ENCODE measurements at places on chromosomes 7 and 10.

DNA sequence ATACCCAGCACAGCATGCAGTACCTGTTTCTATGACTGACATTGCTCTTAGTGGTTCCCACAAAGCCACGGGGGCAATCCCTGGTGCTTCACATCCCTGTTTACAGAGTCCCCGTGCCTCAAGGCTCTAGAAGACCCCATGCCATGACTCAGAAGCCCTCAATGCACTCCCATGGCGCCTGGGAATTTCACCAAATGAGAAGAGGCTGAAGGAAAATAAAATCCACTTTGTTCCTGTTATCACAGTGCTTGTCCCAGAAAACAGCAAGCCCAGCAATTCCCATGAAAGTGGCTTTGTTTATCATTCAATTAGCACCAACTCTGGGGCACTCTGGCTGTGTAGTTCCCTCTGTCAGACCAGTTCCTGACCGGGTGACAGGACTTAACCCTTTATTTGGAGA lies 268.3 kb downstream of the TNS3 start:
- DNase-seq, result no peak

GRCh38 chr7:68408873-68409272 lies 1189.4 kb upstream of the AUTS2 start:
- no peak for DNase-seq

DNA sequence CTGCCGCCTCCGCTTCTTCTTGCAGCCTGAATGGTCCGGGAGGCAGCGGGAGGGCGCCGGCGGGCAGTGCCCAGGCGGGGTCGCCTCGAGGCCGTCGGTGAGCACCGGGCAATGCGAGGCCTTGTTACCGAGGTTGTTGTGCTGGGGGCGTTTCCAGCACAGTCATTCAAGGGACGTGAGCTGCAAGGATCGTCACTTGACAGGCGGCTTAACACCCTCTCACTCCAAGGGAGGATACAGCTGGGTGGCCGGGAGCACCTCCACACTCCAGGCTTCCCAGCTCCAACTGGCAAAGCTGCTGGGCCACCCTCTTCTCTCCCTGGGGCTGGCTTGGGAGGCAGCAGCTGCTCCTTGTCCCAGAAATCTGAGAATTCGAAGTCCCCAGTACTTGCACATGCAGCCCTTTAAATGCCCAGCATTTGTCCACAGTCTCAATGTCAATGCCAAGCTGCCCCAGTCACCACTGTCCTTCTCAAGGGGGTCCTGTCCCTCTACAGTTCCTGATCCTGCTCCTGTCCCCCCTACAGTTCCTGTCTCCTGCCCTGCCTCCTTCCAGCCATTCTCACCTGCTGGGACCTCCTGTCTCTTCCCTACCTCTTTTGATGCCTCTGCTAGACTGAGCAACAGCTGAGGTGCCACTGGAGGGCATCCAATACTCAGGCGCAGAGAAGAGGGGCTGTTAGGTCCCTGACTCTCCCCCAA lies 4.4 kb upstream of the HOXA11 start:
- DNase-seq, result no peak

DNA sequence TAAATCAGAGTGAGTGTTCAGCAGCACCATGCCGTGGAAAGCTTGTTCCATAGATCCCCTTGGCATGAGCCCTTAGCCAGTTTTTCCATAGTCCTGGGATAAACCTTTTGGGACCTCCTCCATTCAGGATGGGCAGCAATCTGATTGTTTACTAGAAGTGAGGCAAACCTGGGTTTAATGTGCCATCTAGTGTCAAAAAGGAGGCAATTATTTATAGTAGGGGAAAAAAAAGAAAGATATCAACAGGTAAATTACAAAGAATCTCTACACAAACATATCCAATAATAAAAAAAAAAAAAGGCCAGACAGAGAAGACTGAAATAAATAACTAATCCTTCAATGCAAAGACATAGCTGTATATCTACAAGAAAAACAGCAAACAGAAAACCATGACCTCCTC lies 229.0 kb upstream of the STK17A start:
- no peak for DNase-seq

- no peak for DNase-seq
Observed at GRCh38 chr7:46449743-46450142, 528.7 kb upstream of the IGFBP3 start.

DNA sequence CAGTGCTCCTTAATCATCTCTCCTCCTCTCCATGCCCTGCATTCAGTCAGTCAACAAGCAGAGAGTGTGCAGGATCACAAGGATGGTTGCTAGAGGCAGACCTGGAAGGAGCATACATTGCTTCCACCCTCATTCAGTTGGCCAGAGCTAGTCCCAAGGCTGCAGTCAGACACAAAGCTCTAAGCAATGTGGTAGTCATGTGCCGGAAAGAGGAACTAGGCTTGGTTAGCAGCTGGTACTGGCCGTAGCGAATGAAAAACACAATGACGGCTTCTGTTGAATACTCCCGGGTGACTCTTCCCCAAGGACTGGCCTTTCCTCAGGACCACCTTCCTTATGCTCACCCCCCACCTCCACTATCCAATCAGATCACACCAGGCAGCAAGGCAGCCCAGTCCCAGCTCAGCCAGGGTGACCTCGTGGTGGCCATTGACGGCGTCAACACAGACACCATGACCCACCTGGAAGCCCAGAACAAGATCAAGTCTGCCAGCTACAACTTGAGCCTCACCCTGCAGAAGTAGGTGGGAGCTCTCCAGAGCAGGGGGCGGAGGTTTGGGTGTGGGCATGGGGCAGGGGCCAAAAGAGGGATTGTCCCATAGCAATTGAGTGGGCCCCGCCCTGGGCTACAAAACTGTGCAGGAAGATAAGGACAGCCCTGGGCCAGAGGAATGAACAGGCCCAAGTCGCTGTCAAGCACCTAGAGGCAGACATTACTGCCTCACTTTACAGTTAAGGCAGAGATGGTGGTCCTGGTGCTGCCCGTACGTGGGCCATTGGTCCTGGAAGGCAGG lies 10.9 kb downstream of the LDB3 start:
- DNase-seq, result no peak

GRCh38 chr10:68175949-68176348 lies 56.0 kb downstream of the ATOH7 start:
- no peak for DNase-seq

DNA sequence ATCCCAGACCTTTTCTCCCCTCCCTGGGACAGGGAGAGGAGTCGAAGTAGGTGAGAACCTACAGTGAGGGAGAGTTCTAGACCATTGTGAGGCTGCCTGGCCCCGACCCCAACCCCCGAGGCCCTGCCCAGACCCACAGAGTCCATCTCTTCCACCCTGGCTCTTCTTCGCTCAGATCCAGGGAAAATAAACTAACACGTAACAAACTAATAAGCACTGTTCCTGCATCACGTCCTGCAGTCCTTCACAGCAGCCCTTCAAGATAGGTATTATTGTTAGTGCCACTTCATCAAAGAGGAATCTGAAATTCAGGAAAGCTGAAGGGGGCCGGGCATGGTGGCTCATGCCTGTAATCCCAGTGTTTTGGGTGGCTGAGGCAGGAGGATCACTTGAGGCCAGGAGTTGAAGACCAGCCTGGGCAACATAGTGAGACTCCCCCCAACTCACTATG lies at the start of gene SPACDR:
TSS of gene SPACDR (minus strand) at position 51 of the 451 bp plus-strand sequence. CDS start 235 bp downstream, outside the sequence.
- no peak for DNase-seq

- no peak for DNase-seq
Observed at GRCh38 chr7:24697416-24697815, 59.8 kb downstream of the GSDME start.

DNA sequence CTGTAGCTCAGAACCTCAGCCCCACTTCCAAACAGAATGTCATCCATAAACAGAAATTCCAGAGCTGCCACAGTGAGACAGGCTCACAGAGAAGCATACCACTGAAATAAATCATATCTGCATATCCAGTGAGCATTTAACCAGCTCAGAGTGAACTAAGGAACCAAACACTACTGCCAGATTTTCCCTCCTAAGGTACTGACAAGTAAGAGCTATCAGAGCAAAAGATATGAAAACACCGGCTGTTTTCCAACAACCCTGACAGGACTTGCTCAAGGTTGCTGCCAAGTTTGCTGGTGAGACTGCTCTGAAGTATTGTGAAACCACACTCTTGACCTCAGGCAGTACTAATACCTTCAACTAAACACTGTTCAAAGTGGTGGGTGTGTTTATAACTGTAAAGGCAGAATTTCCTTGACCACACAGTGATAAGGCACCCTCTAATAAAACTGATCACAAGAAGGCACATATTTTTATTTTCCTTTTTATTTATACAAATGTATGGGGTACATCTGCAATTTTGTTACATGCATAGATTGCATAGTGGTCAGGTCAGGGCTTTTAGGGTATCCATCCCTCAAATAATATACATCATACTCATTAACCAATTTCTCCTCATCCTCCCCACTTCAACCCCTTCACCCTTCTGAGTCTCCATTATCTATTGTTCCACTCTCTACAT lies 18.3 kb downstream of the SGMS1 start:
- DNase-seq, result peak; percentile 91

GRCh38 chr7:960269-960871 lies 5.9 kb upstream of the ADAP1 start:
- DNase-seq, result no peak

DNA sequence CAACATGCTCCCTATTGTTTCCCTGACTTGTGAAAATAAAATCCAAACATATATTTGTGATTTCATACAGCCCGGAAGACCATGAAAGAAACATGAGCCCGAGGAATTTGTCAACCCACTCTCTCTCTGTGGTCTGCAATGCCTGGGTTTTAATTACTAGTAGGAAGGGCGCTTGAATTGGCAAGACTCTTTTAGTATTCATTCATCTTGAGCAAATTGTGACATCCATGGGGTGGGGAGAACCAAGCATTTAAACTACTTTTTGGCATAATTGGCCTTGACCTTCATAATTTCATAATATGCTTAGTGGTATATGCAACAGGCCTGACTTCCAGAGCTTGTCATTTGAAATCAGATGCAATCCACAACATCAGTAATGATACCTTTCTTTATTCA lies 142.4 kb upstream of the BMPER start:
- DNase-seq, result no peak

DNA sequence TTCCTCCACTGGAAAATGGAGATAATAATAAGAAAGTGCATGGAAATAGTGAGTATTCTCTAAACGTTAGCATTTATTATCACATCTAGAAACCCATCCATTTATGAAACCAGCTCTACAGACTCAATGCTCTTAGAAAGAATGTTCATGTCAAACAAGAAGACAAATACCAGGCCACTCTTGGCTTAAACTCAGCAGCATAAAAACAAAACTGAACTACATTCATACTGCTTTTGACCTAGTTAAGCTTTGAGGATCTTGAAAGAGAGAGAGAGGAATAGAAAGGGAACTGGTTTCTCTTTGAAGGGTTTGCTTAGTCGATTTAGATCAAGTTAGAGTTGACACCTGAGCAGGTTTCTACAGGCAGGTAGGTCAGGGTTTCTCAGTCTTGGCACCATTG lies 332.9 kb upstream of the PRKCQ start:
- DNase-seq, result no peak

- DNase-seq, result no peak
Observed at GRCh38 chr10:131168238-131168875, 143.2 kb downstream of the TCERG1L start.

- DNase-seq, result no peak
Observed at GRCh38 chr7:105788816-105789349, 87.5 kb downstream of the ATXN7L1 start.

GRCh38 chr7:134892963-134893362 lies 93.3 kb upstream of the AGBL3 start:
- DNase-seq, result no peak

DNA sequence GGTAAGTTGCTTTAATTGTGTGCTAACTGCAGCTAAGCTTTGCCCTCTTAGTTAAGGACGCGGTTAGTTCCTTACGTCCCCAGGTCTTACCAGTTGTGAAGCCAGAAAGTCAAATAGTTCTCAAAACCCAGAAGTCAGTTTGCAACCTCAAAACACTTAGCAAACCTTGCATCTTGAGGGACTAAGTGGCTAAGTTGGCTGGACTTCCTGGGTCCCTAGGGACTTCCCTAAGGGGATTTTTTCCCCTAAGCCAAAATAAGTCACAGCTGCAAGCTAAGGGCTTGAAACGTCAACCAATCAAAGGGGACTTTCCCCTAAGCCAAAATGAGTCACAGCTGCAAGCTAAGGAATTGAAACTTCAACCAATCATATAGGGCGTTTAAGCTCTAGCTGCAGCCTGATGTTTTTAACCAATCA lies 36.2 kb upstream of the HECW1 start:
- DNase-seq, result peak; percentile 7

DNA sequence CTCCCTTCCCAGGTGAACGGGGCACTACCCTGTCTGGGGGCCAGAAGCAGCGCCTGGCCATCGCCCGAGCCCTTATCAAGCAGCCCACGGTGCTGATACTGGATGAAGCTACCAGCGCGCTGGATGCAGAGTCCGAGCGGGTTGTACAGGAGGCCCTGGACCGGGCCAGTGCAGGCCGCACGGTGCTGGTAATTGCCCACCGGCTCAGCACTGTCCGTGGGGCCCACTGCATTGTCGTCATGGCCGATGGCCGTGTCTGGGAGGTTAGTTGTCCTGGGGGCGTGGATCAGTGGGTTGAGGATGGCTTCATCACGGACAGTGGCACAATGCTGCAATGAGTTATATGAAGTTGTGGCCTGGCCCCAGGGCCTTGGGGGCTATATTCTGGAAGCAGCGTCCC lies 4.4 kb upstream of the ASIC3 start:
- no peak for DNase-seq

- no peak for DNase-seq
Observed at GRCh38 chr7:9125246-9125645, 691.8 kb downstream of the NXPH1 start.
